ENCODE measurements at places on chromosomes 11 and 22.
A peak's percentile ranks its signal among the peaks of the same experiment; 100 is the strongest.

- DNase-seq = no peak
Observed at GRCh38 chr11:29173660-29174062, 843.2 kb downstream of the KCNA4 start.

DNA sequence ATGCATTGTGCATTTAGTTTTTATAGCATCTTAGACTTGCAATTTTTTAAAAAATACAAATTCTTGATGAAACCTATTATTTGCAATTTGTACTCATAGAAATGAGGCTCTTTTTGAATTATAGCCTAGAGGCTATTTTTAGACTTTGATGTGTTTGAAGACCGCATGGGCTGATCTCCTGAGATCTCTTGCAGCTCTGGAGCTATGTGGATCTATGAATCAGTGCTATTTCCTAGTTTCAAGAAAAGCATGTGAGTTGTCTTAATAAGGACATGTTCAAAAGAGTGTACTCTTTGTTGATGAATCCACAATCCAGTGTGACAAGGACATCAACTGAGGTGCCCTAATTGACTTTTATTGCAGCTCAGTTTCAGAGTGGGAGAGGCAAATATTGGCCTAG lies 620.5 kb downstream of the ETS1 start:
- no peak for DNase-seq

DNA sequence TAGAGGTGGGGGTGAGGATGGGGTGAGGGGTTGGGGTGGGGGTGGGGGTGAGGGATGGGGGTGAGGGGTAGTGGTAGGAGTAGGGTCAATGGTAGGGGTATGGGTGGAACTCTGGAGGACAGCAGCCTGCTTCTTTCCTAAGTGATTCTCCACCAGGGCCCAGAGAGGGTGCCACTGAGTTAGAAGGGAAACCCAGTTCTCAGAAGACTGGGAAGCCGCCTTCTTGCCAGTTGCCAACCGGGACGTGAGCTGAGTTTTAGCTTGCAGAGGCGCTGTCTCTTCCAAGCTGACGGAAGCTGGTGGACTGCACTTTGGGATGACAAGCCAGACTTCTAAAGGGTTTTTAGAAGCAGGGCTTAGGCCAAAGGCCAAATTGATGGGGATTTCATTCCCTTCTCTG lies 104.4 kb downstream of the NAT10 start:
- no peak for DNase-seq

DNA sequence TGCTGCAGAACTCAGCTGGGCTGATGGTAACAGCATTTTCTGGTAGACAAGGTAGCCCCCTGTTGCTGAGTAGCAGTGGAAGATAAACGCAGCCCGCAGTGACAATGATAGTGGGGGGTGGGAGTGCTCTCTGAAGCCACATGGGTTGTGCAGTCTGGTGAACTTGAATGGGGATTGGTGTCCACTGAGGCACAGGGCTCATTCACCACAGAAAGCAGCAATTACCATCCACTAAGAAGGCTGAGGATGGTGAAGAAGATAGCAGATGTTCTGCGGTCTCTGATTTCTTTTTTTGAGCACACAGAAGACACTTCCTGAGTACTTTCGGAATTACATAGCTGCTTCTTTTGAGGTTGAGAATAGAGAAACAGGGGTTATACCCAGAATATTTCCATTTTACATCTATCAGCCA lies 150.3 kb downstream of the LRRC4C start:
- no peak for DNase-seq

GRCh38 chr11:18111005-18111404 lies 5.1 kb upstream of the SAAL1 start:
- DNase-seq = no peak

- DNase-seq = no peak
Observed at GRCh38 chr22:37552524-37553163, 7.6 kb upstream of the CDC42EP1 start.

- no peak for DNase-seq
Observed at GRCh38 chr11:80024119-80024518, 583.3 kb upstream of the TENM4 start.

DNA sequence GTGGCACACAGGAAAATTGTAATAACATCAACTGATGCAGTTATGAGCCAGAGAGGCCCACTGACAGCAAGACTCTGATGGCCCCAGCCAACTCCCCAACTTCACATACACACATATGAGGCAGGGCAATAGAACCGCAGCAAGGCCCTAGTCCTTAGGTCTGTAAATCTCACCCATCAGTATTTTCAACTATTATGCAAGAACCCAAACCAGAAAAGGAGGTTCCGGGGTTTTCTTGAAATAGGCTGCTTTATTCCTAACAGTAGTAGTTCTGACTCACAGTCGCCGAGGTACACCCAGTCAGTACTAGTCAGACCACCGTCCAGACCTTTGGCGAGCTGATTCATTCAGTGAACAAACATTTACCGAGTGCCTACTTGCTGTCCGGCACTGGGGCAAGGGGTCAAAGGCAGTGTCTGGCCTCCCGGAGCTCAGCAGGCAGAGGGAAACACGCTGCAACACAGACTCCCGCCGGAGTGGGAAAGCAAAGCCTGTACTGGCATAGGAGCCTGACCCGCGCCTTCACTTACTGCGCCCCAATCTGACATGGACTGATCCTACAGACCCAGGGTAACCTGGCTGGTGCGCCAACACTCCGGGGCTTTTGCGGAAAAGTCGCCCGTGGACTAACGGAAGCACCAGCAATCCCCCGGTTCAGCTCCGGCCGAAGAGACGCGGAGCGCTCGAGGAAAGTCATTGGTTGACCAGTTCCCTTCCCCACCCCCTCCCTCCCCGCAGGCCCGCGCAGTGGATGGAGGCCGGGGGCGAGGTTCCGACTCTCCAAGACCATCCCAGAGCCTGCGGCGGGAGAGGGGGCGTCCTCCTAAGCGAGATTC lies 1.3 kb downstream of the PLEKHA7 start:
- DNase-seq = no peak

DNA sequence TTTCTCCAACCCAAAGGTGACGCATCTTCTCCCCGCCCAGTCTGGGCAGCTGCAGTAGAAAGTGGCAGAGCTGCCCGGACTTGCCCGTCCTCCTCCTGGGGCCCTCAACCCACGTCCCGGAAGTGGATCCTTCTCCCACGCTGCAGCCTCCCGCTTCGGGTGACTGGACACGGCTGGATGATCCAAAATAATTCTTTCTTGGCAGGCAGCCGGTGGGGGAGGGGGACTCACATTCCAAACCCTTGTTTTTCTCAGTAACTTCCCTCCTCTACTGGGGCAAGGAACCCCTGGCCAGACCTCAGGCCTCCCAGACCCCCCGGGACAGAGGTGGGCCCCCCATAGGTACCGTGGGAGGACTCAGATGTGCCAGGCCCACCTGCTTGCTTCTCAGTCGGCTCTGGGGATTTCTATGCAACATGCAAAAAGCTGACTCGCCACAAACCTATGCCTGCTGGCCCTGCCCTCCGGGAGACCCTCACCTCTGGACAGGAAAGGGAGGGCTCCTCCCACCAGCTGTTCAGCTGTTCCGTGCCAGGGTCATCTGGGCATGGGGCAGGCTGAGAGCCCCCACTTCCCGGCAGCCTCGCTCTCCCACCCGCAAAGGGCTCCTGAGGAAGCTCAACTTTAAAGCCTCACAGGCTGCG lies 1.4 kb downstream of the PLXNB2 start:
- no peak for DNase-seq

- DNase-seq = peak; percentile 21
Observed at GRCh38 chr11:105100206-105100605, 39.4 kb downstream of the CARD18 start.

GRCh38 chr11:110367571-110367970 lies 62.2 kb upstream of the FDX1 start:
- no peak for DNase-seq

GRCh38 chr11:123273616-123274015 lies 78.6 kb upstream of the CLMP start:
- DNase-seq = no peak

DNA sequence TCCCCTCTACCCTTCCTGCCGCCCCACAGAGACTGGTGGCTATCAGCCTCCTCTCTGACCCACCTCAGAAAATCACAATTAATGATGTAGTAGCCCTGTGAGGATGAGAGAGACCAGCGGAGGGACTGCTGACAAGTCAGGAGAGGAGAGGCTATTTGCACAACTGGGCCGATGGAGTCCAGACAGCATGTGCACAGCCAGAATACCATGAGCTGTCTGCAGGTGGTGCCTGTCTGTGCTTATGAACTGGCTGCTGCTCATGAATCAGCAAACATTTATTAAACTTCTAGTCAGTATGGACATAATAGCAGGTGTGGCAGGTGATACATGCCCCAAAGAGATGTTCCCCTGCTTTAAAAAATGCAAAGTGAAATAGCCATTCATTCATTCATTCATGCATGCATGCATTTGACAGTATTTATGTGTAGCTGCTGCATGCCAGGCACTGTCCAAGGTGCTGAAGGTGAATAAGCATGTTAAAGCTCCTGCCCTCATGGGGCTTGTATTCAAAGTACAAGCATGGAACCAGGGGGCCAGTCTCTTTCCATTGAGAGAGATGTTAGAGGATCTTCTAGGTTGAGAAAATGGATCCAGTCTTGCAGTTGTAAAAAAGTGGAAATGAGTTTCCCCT lies 141.3 kb downstream of the GRIK4 start:
- DNase-seq = no peak

DNA sequence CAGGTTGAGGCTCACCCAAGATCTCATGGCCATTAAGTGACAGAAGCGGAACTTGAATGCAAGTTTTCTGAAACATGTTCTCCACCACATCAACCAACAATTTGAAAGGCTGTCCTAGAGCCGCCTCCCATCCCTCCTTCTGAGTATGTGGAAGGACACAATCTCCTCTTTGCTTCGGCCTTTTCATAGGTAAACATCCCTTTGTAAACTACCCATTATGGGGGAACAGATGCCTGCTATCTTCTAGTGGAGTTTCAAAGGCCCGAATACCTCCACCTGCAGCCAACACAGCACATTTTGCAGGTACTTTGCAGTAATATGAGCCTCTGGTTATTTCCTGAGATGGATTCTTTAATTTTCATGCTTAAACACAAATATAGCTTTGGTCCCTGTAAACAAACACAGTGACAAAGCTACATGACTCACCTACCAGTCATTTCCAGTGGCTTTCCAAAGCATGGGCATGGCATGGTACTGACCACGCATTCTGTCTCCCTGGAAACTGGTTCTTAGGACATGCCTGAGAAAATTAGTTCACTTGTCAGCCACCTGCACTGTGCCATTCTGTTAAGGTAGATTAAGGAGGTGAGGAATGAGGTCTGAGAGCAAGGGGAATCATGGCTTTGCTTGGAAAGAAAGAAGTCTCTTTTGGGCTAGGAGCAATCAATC lies 60.2 kb downstream of the EHF start:
- DNase-seq = no peak

DNA sequence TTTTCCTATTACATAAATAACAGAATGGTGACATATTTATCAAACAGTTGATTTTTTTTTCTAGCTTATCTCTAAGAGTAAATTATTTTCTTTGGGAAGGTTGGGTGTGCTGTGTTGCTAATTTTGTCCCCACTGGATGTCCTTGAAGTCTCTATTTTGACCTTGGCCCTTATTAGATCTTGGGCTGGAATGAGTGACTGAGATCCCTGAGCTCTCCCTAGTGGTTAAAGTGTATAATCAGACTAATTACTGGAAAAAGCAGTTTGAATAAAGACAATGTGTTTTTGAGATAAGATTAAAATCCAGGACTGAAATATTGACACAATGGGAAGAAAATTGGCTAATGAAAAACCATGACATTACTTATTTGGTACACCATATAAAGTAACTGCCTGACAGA lies 56.1 kb downstream of the AASDHPPT start:
- no peak for DNase-seq

- DNase-seq = no peak
Observed at GRCh38 chr22:46063846-46064227, 86.5 kb upstream of the PPARA start.

GRCh38 chr11:113023986-113024385 lies 62.8 kb downstream of the NCAM1 start:
- no peak for DNase-seq

DNA sequence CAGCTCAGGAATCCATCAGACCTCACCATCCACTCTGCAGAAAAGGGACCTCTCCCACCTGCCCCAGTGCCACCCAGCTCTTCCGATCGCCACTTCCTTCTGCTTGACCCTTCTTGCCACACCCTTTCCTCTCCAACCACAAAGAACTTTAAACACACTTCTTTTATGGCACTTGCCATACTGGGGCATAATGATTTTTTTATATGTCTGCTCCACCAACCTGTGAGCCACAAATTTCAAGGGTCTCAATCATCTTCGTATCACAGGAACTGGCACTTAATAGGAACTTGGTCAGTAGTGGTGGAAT lies 11.7 kb upstream of the MYH9 start:
- DNase-seq = no peak

DNA sequence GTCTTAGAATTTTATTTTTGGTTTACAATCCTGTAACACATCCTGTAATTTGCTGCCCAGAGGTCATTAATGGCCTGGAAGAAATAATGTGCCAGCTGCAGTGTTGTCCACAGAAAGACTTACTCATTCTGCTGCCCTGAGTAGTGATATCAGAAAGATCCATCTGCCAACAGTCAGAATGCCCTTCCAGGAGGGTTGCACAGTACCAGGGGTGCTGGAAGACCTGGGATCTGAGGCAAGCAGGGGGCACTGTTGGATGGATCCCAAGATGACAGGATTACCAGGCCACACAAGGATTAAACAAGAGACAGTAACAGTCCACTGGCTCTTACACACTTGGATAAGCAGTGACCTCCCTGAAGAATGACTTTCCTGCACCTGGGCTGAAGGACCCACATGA lies 93.8 kb upstream of the TOP3B start:
- DNase-seq = no peak

Data from activated naive CD4-positive, alpha-beta T cell treated with Interleukin-2 at 50 U/mL for 16 hours (primary cell).